Thyroid gland (tissue), 4 donors: ENCODE measurements at places on chromosomes 12 and 14.

GRCh38 chr12:100672075-100672592, 98.7 kb downstream of the GAS2L3 start:
- peak; percentile 8 for DNase-seq

- no peak for DNase-seq
Measured at GRCh38 chr12:95836630-95837239, 22.0 kb upstream of the SNRPF start.

- no peak for DNase-seq
Measured at GRCh38 chr14:20623798-20624197, 17.7 kb downstream of the OR6S1 start.

- no peak for DNase-seq
Measured at GRCh38 chr14:95322651-95323050, 2.9 kb upstream of the CLMN start.

GRCh38 chr14:94290197-94290596, 2.9 kb downstream of the SERPINA10 start:
- no peak for DNase-seq

DNA sequence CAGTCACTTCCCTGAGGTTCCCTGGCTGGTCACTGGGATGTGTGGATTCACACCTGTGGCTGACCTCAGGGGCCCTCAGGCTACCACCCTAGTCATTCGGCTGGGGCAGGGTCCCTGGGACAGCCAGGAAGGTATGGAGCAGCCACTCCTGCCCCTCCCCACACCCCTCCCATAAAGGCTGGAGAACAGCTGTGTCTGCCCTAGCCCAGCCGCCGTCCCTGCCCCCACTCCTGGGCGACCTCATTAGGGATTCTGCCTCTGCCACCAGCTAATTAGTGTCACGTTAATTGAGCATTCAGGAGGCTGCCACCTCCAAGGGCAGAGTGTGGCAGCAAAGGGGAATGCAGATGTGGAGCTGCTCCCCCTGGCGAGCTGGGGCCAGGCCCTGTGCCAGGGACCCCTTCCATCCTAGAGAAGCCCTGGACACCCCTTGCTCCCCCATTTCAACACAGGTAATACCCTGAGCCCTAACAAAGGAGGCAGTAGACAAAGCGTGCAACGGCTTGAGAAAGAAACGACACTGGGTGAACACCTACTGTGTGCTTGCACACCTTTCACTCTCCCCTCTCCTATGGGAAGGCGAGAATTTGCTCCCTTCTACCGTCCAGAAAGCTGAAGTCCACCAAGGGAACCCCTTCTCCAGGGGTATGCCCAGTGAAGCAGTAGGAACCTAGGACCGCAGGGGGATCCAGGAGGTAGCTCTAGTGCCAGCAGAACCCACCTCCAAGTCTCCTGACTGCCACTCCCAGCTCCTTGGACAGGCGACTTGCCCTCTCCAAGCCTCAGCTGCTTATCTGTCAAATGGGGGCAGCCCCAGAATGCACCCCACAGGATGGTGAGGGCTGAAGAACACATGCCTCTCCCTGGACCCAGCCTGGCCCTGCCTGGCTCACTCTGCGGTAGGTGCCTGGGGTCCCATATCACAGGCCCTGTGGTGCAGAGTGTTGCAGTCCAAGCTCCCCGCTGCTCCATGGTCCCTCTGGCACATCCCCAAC, 45.1 kb downstream of the FAM222A start:
- DNase-seq: no peak

DNA sequence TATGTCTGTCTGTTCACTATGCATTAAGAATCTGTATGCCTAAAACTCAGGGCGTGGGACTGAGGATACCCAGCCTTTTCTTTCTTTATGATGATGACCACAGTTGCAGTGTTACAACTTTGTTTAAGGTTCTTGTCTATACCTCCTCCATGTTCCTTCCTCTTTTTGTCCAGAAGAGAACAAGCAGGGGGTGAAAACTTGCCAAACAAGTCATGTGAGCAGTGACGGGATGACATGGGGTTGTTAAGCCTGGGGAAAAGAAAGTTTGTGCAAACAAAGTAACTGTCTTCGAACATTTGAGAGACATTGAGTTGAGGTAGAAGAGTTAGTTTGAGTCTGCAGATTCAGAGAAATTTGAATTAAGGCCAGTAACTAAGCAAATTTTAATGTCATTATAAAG, 505.5 kb downstream of the NPAS3 start:
- no peak for DNase-seq

DNA sequence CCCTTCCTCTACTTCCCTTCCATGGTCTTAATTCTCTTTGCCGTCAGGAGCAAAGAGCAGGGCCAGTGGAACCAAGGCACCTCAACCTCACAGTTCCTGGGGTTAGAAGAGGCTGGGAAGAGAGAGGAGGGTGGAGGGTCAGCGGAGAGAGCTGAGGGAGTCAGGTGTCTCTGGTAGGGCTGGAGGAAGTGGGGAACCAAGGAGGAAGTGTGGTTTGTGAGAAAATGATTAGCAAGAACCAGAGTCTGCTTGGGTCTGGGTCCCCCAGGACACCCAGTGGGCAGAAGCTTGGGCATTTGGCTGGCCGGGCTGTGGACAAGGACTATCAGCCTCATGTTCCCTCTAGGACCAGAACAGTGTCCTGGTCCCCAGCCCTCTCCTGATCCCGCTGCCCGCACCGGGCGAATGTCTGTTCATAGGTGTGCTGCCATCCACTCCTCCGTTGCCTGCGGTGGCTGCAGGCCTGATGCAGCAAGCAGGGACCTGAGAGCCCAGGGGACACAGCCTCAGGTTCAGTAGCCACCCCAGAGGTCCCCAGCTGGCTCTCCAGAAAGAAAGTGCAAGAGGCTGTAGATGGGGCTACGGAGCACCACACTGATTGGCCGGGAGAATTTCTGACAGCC, 2.3 kb downstream of the HOXC12 start:
- DNase-seq: no peak

DNA sequence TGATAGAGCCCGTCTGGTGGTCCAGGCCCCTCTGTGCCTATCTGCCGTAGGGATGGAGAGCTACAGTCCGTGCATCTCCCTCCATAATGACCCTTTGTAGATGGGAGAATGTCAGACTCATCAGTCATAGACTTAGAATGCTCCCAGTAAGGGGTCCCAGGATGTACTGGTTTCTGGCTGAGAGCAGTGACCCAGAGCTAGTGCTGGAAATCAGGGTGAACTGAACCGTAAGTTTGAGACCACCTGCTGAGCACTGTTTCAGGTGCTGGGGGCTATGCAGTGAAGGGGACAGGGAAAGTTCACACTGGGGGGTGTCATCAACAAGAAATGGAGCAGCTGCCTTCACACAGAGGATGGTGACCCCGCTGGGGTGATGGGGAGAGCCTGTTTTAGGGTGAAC, 34.1 kb downstream of the SLC6A12 start:
- DNase-seq: no peak

DNA sequence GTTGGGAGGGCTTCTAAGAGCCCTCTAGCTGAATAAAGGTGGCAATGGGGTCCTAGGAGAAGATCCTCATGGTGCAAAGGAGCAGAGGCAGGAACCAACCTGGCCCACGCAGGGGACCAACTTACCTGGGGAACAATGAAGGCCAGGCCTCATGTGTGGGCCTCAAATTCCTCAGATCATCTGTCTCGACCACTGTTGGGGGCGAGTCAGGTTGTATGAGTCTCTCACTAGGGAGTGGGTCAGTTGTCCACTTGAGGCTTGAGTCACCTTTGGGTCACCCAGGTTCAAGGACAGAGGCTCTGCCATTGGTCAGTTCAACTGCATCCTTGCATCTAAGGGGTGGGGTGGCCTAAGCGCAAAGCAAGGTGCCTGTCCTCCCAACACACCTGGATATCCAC, 43.7 kb upstream of the BDKRB2 start:
- DNase-seq: no peak
